ENCODE measurements at places on chromosomes 2 and 18. TPM values are rescaled to one million over a fixed set of nuclear protein-coding genes. Genes with fewer than 3 reads are reported as not detected.

The TMEM178A gene
- total RNA-seq, result not detected

The MOCOS gene
- total RNA-seq, result 1.6 TPM

The CYP27C1 gene
- 6.4 TPM for total RNA-seq

DNA sequence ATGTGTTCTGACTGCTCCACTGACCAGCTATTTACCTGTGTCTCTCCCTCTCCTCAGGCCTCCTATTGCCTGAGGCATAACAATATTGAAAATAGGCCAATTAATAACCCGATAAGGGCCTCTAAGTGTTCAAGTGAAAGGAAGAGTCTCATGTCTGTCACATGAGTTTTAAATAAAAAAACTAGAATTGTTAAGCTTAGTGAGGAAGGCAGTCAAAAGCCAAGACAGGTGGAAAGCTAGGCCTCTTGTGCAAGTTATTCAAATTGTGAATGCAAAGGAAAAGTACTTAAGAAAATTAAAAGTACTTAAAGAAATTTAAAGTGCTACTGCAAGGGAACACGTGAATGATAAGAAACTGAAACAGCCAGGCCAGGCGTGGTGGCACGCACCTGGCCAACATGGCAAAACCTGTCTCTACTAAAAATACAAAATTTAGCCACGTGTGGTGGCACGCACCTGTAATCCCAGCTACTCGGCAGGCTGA lies 44.9 kb upstream of the TAF4B start:
- no peak for DNase-seq

GRCh38 chr2:8779795-8780671 lies 57.4 kb downstream of the KIDINS220 start:
- DNase-seq, result no peak

- peak; percentile 20 for DNase-seq
Measured at GRCh38 chr18:50410894-50411293, 36.0 kb downstream of the SKA1 start.

DNA sequence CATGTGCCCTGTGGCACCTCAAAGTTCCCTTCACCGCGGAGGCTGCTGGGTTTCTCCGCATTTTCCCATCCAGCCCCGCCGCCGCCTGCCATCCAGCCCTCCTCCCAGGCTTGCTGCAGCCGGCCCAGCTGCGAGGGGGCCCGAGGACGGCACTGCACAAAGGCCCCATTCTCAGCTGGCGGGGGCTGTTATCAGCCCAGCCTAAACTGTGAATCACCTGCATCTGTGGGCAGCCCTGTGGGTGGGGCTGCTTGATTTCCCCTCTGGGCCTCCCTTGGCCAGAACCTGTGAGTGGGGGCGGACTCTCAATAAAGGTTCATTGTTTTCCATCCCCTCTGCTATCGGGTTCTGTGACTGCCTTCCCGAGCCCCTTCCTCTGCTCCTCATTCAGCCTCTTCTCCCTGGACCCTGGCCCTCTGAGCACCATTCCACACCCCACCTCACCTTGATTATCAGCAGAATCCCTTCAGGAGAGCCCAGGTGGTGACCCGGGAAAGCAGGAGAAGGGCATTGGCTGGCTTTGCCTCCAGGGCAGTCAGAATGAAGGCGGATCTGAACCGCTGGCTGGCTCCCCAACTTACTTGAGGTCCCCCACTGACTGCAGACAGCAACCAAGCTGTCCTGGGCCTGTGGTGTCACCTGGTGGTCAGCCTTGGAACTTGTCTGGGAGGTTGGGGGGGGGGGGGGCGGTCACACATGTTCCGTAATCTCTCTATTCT lies 204.5 kb downstream of the ZFP36L2 start:
- DNase-seq, result peak; percentile 72

GRCh38 chr2:210363876-210364275 lies 48.9 kb upstream of the MYL1 start:
- no peak for DNase-seq

- no peak for DNase-seq
Measured at GRCh38 chr18:54261894-54262293, 7.4 kb upstream of the POLI start.

- no peak for DNase-seq
Measured at GRCh38 chr2:229273006-229273722, 2.1 kb upstream of the PID1 start.

All from foreskin keratinocyte (primary cell).